GM12892 (cell line): ENCODE measurements at places on chromosomes 12 and 14.
A peak's percentile ranks its signal among the peaks of the same experiment; 100 is the strongest.

- DNase-seq: no peak
These were observed 225.2 kb downstream of the CCER1 start for GRCh38 chr12:90729736-90730135.

- peak; percentile 63 for DNase-seq
These were observed 3.1 kb downstream of the ARHGEF25 start for GRCh38 chr12:57614178-57614947.

DNA sequence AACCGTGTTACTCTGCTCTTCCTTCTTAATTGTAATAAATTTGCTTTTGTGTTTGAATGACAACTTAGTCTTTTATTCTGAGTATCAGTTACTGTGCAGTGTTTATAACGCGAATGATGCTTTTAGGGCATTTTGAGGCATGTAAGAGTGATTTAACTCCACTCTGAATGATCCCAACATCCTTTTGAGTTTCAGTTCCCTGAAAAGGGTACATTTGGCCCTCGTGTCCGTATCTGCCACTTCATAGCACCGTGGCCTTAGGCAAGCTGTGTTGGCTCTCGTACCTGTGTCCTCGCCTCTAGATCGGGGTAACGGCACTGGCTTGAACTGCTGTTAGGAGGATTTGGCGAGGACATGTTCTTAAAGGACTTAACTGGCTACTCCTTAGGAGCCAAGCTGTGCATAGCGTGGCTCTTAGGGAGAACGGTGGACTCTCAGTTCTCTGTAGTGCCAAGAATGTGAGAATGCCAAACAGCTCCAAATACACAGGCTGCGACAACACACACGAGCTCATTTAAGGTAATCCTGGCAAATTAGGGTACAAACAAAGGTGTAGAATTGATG lies 92.0 kb downstream of the PPP2R5C start:
- no peak for DNase-seq

GRCh38 chr14:96858643-96859042 lies 61.5 kb downstream of the VRK1 start:
- no peak for DNase-seq

DNA sequence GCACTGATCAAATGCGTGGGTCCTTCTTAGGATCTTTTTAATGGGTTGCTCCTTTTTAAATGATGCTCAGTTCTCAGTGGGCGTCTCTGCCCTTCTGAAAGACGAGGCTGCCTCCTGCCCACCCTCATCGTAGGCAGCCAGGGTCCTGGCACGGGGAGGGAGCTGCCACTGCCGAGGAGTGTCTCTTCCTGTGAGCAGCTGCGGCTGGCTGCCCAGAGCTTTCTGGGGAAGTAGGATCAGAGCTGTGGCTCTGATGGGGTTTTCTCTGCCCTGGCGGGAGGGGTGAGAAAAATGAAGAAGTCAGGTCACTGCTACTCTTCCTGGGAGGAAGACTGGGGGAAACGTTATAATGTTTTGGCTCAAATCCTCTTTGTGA lies 31.1 kb upstream of the BEGAIN start:
- DNase-seq: no peak

GRCh38 chr12:100345020-100345767 lies 11.7 kb upstream of the SLC17A8 start:
- DNase-seq: no peak

DNA sequence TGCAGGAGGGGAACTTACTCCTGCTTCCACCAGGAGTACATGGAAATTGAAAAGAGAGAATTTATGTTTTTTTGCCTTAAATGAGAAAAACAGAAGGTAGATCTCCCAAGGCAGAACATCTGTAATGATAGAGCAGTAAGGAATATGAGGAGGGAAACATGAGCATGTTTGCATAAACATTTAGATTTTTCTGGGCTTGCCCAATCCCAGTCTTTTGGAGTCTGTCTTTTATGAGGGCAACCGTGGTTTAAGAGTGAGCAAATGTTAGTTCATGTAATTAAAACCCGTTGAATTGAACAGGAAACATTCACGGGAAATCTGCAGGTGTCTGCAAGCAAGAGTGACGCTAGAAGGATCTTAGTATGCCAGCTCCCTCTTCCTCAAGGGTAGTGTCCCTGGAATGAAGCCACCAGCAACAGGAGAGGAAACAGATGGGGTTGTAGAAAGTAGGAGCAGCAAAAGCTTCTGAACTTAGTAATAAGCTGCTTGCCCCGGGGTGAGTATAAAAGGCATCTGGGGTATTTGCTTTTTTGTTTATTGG lies 79.3 kb downstream of the ARF6 start:
- DNase-seq: no peak

DNA sequence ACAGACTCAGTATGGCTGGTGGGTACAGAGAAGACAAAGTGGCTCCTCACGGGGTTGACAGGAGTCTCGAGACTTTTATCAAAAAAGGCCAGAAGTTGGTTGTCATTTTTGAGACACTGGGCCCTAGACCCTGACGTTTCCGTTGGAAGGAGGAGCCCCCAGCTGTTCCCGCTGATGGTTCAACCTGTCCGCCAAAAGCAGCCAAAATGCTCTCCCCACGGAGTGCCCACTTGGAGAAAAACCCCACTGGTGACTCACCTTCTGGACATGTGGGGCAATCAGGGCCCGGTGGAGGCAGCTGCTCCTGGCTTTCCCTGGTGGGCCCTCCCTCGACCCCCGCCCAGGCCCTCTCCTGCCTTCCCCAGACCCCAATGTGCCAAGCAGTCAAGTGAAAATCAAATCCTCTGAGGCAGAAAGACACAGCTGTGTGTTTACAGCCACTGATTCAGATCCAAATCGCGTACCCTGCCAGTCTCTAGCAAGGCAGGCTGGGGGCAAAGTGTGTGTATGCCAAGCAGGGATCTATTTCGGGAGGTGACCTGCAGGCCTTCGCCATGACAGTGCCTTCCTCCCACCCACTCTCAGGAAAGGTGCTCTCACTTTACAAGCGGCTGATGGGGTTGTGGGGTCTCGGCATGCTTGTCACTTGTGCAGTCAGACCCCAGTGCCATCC lies 347.4 kb downstream of the DPF3 start:
- DNase-seq: no peak

GRCh38 chr12:54662026-54662425 lies 13.9 kb upstream of the DCD start:
- no peak for DNase-seq

DNA sequence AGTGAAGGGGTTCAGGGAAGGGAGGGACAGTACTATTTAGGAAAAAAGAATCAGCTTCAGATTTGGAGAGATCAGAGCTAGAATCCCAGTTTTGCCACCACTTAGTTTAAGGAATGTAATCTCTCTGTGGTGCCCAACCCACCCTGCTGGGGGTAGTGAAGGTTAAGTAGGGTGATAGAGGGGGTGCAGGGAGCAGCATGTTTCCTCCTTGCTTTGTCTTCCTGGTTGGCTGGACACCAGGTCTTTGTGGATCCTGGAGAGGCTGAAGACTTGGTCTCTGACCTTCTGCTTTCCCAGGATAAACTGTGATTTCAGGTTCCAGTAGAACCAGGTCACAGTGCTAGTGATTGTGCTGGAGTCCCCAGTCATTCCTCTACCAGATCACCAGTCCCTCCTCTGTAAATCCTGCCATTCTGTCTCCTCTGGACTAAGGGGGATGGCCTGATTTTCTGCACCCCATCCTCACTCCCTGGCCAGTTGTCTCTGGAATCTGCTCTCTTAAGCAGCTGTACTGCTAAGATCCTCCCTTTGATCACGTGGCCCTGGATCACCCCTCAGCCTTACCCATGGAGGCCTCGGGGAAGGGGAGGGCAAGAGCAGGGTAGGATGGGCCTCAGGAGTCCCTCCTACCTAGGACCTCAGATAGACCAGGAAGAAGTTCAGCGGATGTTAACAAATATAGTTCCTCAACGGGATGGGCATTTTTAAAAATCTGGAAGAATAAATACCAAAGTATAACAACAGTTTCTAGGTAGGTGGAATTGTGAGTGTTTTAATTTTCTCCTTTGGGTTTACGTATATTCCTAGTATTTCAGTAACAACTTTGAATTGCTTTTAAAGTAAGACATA lies 3.1 kb downstream of the MAP3K12 start:
- no peak for DNase-seq

DNA sequence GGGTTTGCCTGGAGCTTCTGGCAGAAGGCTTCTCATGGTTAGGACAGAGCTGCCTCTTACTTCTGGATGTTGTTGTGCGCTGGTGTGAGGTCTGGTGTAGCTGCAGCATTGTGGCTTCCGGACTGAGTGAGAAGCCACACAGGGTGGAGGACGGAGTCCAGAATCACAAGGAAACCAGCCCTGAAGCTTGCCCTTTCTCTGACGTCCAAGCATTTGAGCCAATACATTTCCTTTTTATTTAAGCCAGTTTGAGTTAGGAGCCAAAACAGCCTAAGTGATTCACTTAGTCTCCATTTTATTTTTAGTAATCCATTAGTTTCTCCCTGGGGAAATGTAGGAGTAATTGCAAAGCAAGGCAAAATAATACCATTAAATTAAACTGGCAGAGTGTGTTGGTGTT lies 402.4 kb upstream of the RGS6 start:
- DNase-seq: no peak

GRCh38 chr12:94659346-94659930 lies 9.1 kb upstream of the TMCC3 start:
- no peak for DNase-seq

DNA sequence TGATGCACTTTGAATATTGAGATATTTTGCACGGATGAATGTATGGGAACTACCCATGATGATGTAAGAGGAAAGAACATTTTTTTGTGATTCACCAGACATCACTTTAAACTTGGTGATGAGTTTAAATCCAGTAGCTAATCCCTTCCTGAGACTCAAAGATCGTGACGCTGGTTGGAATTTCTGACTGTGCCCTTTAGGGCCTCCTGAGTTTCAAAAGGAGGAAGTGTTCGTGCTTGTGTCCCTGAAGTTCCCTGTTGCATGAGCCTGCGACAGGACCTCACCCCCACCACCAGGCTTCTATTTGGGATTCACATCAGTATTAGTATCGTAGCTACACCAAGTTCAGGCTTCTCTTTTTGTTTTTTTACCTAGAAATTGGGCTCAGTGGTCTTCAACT lies 18.6 kb upstream of the RIN3 start:
- no peak for DNase-seq

GRCh38 chr12:42564556-42564955 lies 25.0 kb downstream of the PRICKLE1 start:
- no peak for DNase-seq

DNA sequence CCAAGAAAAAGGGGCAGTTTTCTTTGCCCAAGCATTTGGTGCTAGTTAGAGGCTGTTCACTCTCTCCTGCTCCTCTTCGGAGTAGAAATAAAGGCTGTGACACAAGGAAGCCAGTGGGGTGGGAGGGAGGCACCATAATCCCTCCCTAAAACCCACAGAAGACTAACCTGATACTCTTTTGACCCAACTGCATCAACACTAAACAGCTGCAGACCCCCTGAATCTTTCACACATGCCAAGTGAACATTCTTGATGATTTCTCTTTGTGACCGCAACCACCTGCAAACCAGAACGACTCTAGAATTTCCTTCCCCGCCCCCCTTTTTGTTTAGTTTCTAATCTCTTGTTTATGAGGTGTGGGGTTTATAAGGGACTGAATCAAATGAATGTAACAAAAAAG lies 175.8 kb upstream of the BCL2L14 start:
- no peak for DNase-seq

DNA sequence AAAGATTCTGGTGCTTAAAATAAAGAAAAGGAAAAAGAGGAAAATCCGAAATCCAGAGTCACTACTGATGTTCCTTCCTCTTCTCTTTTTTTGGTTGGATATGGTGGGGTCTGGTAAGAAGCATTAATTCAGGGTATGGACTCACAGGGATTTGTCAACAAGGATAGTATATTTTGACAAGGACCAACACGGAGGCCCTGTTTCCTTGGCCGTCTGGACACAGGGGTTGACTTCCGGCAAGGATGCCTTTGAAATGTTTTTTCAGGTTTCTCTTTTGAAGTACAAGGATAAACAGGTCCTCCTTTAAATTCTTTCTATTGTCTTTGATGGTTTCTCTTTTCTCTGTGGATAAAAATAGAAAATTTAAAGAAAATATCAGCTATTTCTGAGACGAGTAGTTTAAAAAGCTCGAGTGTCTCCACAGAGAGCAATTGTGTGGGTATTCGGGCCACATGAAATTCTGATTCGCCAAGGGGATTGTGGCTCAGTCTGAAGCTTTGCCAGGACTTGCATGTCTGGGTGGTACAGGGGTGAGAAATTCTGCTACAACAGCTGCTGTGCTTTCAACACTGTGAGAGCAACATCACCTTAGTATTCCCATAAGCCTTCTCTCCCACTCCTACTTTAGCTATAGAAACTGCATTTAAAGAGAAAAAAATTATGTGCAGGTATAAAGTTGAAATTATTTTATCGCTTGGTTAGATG lies 88.5 kb upstream of the CSRP2 start:
- no peak for DNase-seq

GRCh38 chr12:92573104-92573503 lies 129.7 kb upstream of the PLEKHG7 start:
- DNase-seq: no peak

DNA sequence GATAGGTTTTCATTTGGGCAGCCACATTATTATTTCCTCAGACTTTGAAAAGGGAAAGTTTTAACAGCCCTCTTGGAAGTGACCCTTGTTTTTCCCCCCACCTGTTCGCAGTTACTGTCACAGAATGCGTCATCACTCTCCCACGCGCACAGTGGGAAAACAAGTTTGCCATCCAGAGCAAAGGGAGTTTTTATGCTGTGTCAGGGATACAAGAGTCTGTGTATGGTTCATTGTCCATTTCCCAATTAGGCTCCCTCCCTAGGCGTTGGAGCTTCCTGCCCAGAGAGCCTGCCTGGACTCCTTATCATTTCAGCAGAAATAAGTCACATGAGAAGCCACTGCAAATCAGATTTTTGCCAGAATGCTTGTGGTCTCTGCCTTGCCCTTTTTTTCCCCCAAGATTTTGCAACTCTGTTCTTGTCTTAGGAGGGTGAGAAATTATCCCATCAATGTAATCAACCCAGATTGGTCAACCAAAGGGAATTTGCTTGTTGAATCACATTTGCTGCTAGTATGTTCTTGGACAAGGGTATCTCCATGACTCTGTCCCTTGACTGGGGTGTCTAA lies 104.1 kb downstream of the IGF1 start:
- no peak for DNase-seq

DNA sequence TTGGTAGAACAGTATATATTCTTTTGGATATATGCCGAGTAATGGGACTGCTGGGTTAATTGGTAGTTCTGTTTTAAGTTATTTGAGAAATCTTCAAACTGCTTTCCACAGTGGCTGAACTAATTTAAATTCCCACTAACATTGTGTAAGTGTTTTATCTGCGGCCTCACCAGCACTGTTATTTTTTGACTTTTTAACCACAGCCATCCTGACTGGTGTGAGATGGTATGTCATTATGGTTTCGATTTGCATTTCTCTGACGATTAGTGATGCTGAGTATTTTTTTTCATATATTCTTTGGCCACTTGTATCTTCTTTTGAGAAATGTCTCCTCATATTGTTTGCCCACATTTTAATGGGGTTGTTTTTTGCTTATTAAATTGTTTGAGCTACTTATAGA lies 357.4 kb downstream of the C12orf50 start:
- no peak for DNase-seq

DNA sequence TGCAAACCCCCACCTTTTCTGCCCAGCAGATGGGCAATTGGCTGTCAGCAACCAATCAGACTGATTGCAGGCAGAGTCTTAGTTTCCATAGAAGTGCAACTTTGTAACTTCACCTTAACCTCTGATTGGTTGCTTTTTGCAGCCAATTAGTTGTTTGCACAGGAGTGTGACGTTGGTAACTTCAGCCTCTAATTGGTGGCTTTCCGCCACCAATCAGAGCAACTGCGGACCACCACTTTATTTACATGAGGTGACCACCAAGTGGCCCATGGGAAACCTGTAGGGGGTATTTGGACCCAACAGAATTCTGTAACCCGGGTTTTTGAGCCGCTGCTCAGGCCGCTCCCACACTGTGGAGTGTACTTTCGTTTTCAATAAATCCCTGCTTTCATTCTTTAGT lies 32.3 kb downstream of the CDKN1B start:
- no peak for DNase-seq
